ENCODE measurements at places on chromosomes 4 and X.

DNA sequence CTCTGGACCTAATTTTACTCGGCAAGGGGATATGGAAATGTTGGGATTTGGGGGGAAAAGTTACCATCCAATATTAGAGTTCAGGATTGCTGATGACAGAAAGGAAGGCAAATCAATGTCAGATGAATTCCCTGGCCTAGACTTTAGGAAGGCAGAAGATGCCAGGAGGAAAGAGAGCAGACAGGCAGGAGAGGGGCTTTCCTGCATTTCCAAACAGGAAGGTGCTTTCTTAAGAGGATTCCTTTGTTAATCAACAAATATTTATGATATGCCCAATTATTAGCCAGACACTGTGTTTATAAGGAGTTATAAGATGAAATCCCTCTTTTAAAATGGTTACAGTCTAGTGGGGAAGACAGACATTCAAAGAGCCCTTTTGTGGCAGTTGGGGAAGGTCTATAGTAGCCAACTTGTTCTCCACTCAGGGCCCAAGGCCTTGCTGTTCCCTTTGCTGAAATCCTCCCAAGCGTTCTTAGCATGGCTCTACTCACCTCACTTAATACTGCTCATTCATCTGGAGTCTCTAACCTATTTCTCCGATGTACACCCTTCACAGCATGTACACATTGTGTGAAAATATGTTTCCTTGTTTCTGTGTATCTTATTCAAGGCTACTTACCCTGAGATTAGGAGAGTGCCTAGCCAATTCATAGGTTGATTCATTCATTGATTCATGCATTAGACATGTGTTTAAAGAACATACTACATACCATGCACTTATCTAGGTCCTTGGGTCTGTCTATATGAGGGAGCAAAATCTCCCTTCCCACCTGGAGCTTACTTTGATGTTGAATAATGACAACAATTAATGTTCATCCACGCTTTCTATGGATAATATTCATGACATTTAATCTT is 5.3 kb downstream of the IGFBP7 start:
- no peak for DNase-seq

- DNase-seq: no peak
Observed at GRCh38 chrX:113996781-113997180, 587.1 kb upstream of the HTR2C start.

DNA sequence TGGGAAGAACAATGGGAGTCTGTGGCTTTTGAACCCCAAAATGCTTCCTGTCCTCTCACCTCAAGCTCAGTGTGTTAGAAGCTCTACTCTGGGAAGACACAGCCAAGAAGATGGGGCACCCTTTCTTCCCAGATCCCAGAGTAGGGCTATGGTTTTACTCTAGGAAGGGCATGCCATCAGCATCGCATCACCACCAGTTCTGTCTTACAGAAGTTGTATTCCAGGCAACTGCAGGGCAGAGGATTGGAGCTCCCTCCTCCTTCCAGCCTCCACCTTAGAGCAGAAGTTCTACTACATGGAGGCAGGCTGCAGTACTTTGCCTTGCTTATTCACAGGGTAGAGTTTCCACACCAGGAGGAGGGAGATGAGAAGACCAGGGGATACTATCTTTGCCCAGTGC is 18.1 kb upstream of the ZFX start:
- no peak for DNase-seq

- no peak for DNase-seq
Observed at GRCh38 chrX:68644861-68645260, 2.6 kb upstream of the STARD8 start.

- DNase-seq: no peak
Observed at GRCh38 chrX:37815366-37815765, 32.0 kb downstream of the DYNLT3 start.

- no peak for DNase-seq
Observed at GRCh38 chr4:141995056-141995455, 358.7 kb downstream of the IL15 start.

- DNase-seq: no peak
Observed at GRCh38 chr4:110138551-110138950, 59.9 kb downstream of the ELOVL6 start.

GRCh38 chrX:8010105-8010504 is 82.9 kb upstream of the PNPLA4 start:
- no peak for DNase-seq

GRCh38 chr4:30717208-30718020 is 2.8 kb upstream of the PCDH7 start:
- DNase-seq: no peak

DNA sequence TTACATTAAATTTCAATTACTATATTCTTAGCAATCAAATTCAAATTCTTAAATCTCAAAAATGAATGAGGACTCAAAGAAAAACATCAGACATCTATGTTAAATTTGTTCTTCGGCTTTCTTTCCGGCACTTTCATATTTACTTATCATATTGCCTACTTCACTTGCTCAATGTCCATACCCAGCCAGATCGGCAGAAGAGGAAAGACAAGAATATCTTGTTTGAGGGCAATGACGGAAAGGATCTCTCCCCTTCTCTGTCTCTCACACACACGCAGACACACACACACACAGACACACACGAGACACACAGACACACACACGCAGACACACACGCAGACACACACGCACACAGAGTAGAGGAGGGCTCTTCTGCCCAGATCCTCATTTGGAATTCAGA is 13.2 kb upstream of the IRF2 start:
- DNase-seq: no peak

GRCh38 chrX:153999359-154000037 is 20.2 kb downstream of the IRAK1 start:
- no peak for DNase-seq

DNA sequence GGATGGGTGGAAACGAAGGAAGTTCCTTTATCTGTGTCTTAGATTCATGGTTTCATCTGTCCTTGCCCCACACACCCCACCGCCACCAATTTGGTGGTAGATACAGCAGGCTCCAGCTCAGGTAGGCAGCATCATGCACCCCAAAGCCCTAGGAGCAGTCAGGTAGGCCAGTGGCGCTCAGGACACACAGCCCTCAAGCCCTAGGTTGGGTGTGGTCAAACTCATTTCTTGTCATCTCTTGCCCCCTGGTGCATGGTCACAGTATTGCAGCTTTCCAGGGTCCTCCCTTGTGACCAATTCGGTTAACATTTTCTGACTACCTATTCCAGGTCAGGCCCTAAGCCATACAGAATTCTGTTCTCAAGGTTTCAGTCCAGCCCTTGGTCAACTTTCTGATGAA is 14.5 kb upstream of the PRRG3 start:
- no peak for DNase-seq

GRCh38 chr4:47746122-47746521 is 91.7 kb downstream of the CORIN start:
- DNase-seq: no peak

DNA sequence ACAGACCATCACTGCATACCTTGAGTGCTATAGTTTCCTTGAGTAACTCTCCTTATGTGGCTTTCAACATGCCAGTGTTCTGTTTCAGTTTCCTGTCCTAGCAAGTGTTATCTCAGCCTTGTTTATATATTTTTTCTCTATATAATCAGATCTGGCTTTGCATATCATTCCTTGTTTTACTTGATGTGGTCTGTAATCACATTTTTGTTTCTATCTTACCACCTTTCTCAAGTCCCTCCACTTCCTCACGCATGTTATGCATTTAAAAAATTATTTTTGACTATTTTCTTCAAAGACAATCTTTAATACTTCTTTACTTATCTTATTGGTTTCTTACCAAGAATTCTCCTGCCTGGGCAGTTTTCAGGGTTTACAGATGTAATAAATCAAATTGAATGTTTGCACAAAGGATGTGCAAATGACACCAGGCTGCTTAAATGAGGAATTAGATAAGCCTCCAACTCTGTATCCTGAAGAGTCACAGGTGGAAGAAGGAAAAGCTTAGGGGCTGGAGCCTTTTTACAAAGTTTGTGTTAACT is 351.2 kb downstream of the BMPR1B start:
- no peak for DNase-seq

DNA sequence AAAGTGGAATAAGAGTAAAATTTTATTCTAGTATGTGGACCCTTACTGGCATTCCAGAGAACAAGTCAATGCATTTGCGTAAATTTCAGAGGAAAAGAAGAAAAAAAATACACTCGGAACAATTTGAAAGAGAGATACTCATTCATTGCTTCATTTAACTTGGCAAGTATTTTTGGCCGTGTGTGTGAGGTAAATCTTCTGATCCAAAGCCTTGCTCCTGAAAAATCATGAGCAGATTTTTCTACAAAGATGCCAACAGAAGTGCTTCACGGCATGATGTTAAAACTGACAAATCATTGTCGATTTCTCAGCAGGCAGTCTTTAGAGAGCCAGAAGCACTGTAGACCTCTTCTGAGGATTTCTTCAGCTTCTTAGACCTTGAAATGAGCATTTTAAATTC is 194.0 kb downstream of the COX18 start:
- DNase-seq: no peak

GRCh38 chr4:8305851-8306471 is 36.4 kb downstream of the HTRA3 start:
- DNase-seq: peak; percentile 9

GRCh38 chr4:26126143-26126718 is 194.6 kb upstream of the RBPJ start:
- no peak for DNase-seq

DNA sequence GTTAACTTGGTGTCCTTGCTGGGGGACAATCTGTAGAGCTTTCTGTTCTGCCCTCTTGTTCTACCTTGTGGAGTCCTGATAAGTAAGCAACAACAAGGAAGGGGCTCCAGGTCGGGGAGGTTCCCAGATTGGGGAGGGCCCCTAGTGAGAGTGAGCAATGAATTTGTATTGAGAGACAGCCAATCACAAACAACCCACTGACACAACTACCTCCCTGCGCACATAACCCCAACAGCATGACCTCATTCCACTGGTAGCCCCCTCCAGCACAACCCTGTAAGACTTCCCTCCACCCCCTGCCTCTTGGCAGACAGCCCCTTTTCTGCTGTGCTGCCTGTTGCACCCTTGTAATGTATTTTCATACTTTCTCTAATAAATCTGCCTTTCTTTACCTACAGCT is 19.7 kb upstream of the PNPLA4 start:
- no peak for DNase-seq

- DNase-seq: peak; percentile 88
Observed at GRCh38 chr4:99949034-99949998, 759 bp downstream of the H2AZ1 start.

- no peak for DNase-seq
Observed at GRCh38 chr4:108570993-108571569, 49.3 kb upstream of the RPL34 start.

DNA sequence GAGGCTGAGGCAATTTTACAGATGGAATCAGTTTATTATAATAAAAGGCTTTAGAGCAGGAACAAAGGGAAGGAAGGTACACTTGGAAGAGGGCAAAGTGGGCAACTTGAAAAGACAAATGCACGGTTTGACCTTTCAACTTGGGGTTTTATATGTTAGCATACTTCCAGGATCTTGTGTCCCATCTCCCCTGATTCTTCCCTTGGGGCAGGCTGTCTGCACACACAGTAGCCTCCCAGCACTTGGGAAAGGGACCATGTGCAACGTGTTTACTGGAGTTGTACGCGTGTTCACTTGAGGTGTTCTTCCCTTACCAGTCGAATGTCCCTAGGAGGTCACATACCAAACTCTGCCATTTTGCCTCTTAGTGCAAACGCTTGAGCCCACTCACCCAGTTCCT is 7.3 kb downstream of the PPA2 start:
- DNase-seq: no peak

GRCh38 chr4:110631584-110632505 is 9.0 kb upstream of the PITX2 start:
- no peak for DNase-seq

DNA sequence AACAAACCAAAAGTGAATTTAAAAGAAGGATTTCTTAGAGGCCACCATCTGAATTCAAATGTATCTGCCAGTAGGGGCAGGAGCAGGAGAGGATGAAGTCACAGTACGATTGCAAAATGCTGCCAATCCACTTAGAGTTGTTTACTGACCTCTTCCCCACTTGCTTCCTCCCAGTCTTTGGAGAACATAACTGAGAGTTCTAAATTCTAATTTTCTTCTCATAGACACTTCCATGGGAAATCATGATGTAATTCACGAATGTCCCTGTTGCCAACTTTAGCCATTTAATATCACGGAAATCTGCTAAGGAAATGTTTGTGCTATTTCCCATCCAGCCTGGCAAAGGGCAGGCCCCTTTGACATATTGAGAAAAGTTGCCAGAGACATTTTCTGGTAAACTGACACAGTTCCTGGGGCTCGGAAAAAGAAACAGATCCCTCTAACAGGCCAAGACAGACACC is 33.6 kb upstream of the NOCT start:
- DNase-seq: no peak

DNA sequence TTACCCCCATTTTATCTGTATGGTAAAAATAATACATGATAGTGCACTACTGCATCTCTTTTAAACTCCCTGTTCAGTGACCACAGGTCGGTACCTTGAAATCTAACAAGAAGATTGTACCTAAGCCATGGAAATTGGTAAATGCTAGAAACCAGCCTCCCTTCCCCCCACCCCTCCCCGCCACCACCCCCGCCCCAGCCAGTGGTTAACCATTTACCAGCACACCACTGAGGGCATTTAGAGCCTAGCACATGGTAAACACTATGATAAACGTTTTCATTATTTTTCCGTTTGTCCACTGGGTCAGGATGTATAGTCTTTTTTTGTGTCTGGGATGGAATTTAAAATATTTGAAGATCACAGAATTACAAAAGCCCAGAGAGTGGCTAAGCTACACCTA is 703 bp upstream of the FTSJ1 start:
- DNase-seq: no peak

DNA sequence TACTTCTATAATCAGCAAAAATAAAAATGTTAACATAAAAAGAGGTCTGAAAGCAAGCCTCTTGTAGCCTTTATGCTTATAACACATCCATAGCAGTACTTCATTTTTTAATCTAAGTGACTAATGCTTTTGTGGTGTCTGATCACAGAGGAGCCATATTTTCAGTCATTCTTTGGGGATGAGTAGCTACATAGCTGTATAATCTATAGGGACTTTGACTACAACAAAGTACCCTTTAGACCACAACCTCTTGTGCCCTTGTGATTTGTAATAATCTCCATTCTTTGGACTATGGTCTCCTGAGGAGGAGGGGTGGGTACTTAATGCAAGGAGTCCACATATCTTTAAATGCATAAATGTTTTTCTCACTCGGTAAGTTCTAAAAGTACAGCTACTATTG is 9.6 kb downstream of the DRP2 start:
- no peak for DNase-seq

DNA sequence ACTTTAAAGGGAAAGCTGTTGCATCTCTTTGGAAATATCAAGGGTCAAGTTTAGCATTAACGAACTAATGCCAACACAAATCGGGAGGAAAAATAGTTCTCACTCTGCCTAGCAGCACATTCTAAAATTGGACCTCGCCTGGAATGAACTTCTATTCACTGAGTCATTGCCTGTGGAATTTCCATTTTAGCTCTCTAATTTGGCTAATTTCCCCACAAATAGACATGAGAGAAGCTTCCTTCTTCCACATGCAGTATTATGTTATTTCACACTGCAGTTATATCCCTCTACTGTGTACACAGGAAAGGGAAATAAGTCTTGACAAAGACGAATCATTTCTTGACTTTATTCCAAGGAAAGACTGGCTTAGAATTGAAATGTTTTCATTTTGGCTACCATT is 9.3 kb downstream of the ZXDA start:
- DNase-seq: no peak

Data from CD4-positive, alpha-beta T cell treated with Interleukin-15 for 1 hour (primary cell).